ENCODE measurements at places on chromosomes 5 and 9.

DNA sequence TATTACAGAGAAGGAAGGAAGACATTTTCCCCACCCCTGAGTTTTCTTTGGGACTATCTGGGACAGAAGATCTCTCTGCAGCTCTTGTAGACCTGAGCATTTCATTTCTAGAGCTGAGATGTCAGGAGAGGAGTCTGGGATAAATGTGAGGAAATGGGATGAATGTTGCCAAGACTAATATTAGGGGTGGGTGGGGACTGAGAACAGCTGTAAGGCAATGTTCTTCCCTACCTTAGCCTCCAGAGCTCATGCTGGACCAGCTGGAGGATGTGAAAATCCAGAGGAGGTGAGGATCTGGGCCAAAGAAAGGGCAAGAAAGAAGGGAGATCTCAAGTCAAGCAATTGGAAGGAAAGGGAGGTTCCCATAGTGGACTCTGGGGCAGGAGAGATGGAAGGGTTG, 23.1 kb upstream of the FOXD1 start:
- no peak for DNase-seq

DNA sequence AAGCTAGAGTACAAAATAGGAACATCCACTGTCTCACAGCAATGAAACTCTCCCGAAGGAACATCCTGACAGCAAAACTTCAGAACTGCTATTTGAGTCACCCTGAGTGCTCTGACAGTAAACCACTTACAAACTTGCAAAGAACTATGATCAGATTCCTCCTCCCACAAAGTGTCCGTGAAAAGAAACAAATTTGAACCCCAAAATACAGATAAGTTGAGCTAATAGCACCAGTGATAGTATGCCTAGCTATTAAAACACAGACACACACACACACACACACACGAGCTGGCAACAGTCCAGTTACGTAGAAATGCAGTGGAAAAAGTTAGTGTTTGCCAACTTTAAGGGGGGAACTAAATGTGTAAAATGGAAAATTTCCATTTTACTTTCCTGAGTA, 3.1 kb upstream of the GLIS3 start:
- no peak for DNase-seq

DNA sequence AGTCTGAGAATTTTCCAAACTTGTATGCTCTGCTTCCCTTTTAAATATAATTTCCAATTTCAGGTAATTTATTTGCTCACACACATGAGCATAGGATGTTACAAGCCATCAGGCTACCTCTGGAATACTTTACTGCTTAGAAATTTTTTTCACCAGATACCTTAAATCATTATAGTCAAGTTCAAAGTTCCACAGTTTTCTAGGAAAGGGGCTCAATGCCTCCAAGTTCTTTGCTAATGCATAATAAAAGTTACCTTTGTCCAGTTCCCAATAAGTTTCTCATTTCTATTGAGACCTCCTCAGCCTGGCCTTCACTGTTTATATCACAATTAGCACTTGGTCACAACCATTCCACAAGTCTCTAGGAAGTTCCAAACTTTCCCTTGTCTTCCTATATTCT, 16.2 kb upstream of the UGT3A1 start:
- no peak for DNase-seq

DNA sequence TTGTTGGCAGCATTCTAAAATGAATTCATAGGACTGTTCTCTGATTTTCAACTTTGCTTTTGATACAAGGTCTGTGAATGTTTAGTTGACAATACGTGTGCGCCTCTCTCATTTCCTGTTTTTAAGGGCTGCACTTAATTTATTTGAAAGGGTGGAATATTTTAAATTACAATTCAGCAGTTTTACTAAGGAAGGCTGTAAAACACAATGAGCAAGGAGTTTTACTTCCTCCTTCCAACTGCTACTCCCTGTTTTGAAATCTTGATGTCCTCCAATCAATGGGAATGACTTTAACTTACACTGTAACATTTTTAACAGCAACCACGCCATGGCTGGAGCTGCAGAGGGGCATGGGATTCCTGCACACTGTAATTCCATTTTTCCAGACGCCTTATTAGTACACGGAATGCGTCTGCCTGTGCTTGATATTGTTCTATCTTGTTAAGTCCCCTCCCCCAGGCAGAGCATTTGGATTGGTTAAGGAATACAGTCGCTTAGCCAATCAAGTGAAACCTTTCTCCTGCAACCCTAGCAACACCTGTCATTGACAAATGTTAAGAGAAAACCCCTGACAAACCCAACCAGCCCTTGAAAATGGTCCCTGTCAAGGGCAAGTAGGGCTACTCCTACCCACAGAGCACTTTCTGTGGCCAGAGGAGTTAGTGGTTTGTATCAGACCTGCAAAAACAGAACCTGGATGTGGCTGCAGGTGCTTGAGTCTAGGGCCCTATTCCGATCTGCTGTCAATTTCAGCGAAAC, 12.5 kb upstream of the ZSWIM6 start:
- DNase-seq: no peak

DNA sequence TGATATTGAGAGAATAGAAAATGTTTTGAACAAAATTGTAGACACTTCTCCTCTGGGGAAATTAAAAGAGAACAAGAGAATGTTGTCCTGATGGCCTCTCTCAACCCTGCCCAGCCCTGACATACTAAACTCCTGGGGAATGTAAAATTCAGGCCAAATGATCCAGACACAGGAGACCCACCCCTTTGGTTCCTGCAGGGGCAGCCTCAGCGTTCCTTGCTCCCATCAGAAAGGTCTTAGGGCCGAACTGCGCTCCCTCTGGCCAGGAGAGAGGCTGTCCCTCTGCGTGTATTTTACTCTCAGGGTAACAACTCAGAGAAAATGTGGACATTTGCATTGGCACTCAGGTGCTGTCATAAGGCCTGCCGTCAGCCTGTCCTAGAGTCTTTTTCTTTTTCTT, 616.3 kb upstream of the KLF4 start:
- DNase-seq: no peak

DNA sequence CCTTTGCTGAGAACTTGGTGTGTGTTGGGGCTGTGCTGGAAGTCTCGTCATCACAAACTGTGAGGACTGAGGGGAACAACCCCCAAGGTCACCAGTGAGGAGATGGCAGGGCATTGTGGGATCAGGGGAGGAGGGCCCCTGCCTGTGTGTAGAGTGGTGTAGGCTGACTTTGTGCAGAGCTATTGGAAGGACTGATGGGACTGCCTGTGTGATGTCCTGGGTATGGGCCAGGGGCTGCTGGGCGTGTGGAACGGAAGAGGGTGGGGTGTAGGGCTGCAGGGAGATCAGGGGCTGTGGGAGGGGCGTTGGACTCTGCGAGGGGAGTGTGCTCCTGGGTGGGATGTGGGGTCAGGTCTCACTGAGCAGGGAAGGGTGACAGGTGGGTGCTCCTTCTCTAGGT, 3.6 kb downstream of the WNK2 start:
- DNase-seq: no peak

GRCh38 chr9:103188781-103189350, 193.7 kb downstream of the CYLC2 start:
- no peak for DNase-seq

DNA sequence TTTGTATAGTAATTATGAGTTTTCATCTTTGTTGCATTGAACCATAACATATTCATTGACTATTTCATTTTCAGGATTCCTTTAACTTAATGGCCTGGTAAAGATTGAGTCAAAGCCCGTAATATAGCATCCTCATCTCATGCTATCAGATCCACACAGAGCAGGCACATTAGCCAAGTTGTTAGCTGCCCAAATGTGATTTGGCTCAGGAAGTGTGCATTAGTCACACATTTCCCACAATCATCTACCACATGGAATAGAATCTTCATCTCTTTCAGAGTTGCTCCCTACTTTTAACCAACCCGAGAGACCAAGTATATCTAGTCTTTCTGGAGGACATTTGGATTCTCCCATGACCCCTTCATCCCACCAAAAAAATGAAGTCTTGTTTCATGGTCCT, 481.0 kb upstream of the PTGER4 start:
- no peak for DNase-seq

- DNase-seq: no peak
Measured at GRCh38 chr5:133777951-133778350, 165.6 kb upstream of the FSTL4 start.

DNA sequence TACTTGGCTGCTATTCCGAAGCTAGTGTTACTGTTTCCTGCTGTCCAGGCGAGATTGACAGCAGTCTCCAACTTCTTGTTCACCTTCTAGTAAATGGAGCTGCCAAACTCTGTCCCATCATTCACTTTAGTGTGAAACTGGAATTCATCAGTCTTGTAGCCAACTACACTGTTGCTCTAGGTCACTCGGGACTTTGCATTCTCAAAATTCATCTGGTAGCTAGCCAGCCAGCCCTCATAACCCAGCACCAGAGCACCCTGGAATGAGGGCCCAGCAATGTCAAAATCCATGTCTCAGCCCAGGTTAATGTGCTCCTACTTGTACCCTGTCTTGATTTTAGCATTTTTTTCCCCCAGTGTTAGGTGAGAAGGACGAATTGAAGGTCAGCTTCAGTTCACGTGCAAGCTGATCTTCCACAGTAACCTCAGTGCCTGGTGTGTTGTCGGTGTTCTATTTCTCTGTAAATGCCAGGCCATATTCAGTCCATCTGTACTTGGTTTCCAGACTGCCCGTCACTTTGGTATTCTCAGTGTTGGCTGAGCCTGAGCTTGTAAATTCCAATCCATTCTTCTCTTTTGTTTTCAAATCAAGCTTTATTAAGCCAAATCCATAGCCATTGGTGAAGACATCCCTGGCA, 28.9 kb downstream of the ZNF169 start:
- no peak for DNase-seq

All from cerebellar nuclear complex (tissue), 1 donor.